T1000 (cell line): ENCODE measurements at places on chromosomes 1 and 21.

- no peak for DNase-seq
Observed at GRCh38 chr1:14676400-14676799, 77.9 kb downstream of the KAZN start.

- DNase-seq: no peak
Observed at GRCh38 chr1:246836209-246836966, 95.4 kb downstream of the AHCTF1 start.

- no peak for DNase-seq
Observed at GRCh38 chr1:115953180-115953579, 23.1 kb upstream of the SLC22A15 start.

GRCh38 chr1:234628089-234628488, 18.1 kb upstream of the IRF2BP2 start:
- peak; percentile 48 for DNase-seq

GRCh38 chr1:207965392-207966387, 54.8 kb upstream of the CD34 start:
- no peak for DNase-seq

GRCh38 chr1:43651188-43651587, 1.2 kb downstream of the KDM4A start:
- DNase-seq: no peak

DNA sequence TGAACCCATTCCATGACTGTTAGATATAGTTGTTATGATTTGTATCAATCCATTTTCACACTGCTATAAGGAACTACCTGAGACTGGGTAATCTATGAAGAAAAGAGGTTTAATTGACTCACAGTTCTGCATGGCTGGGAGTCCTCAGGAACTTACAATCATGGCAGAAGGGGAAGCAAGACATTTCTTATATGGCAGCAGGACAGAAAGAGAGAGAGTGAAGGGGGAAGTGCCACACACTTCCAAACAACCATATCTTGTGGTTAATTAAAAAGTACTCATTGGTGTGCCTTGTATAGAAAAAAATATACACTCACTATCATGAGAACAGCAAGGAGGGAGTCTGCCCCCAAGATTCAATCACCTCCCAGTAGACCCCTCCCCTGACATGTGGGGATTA, 137.6 kb upstream of the NBPF11 start:
- DNase-seq: no peak

GRCh38 chr1:182050481-182051448, 10.7 kb downstream of the ZNF648 start:
- no peak for DNase-seq

DNA sequence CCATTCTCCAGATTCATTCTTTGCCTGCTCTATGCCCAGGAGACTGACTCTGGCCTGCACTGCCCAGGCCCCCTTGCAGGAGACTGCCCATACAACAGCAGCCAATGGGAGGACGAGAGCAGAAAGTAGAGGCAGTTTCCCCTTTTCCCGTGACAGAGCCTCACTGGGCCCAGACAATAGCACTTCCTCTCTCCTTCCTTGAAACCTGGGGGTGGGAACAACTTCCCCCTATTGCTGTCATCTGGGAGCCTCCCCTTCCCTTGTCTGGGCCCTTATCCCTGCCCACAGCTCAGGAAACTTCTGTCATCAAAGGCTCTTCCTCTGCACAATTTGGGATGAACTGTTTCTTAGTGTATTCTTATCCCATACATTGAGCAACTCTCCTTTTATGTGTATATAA, 60.8 kb upstream of the KCNJ15 start:
- DNase-seq: no peak

DNA sequence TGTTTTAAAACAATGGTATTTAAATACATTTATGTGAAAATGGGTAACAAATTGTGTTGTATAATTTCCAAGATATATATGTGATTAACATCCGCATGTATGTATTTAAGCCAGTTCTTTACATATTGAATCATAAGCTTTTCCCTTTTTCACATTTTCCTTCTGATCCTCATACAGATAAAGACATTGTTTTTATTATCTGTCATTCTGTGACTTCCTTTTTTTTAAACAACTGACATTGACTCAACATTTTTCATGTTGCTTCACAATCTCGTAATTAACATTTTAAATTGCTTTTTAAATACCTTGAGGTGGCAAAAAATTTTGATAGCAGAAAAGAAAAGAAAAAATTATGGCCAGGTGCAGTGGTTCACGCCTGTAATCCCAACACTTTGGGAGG, 1.4 kb downstream of the STXBP3 start:
- DNase-seq: no peak

DNA sequence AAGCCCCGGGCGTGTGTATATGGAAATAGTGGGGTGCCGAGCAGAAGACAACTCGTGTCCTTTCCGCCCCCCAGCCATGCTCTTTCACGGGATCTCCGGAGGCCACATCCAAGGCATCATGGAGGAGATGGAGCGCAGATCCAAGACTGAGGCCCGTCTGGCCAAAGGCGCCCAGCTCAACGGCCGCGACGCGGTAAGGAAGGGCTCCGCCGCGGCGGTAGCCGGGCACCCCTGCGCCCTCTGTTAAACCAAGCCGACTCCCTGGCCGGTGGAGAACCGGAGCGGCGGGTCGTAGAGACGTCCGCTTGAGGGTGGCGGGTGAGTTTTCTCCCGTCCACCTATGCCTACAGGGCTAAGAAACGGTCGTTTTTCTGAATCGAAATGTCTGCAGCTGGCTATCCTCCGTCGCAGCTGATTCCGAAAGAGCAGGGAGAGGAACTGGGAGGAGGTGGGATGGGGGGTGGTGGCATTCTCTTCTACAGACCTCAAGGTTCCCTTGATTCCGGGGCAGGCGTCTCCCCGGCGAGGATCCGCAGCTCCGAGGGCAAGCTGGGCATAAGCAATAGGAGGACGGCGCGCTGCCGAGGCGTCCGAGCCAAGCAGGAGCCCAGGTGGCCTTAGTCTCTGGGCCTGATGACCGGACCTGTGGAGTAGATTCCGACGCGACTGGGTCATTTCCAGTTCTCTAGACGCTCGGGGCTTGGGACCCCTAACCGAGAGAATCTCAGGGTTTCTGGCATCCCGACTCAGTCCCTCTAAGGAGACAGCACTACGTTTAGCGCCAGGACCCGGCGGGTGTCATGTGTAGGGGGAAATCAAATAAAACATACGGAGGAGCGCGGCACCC, 856 bp downstream of the LHX9 start:
- DNase-seq: peak; percentile 28

GRCh38 chr1:51157395-51157794, 55.4 kb downstream of the C1orf185 start:
- DNase-seq: no peak

DNA sequence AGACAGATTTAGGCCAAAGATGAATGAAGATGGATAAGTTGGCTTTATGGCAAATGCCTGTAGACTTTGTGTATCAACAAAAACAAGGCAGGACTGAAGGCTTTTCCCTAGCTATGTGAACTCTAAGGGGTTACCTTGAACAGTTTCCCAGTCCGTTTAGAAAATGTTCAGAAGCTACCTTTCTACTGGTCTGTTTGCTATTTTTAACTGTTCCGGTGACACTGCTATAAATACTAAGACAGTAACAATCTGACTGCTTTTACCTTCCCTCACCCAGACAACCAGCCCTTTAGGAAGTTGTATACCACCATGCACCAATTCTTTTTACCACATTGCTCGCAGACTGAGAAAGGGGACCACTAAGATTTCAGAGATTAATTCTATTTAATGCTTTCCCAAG, 102.2 kb downstream of the PHTF1 start:
- no peak for DNase-seq

GRCh38 chr1:215393476-215393875, 173.6 kb upstream of the KCTD3 start:
- no peak for DNase-seq

GRCh38 chr1:184562806-184563205, 176.0 kb downstream of the C1orf21 start:
- no peak for DNase-seq

DNA sequence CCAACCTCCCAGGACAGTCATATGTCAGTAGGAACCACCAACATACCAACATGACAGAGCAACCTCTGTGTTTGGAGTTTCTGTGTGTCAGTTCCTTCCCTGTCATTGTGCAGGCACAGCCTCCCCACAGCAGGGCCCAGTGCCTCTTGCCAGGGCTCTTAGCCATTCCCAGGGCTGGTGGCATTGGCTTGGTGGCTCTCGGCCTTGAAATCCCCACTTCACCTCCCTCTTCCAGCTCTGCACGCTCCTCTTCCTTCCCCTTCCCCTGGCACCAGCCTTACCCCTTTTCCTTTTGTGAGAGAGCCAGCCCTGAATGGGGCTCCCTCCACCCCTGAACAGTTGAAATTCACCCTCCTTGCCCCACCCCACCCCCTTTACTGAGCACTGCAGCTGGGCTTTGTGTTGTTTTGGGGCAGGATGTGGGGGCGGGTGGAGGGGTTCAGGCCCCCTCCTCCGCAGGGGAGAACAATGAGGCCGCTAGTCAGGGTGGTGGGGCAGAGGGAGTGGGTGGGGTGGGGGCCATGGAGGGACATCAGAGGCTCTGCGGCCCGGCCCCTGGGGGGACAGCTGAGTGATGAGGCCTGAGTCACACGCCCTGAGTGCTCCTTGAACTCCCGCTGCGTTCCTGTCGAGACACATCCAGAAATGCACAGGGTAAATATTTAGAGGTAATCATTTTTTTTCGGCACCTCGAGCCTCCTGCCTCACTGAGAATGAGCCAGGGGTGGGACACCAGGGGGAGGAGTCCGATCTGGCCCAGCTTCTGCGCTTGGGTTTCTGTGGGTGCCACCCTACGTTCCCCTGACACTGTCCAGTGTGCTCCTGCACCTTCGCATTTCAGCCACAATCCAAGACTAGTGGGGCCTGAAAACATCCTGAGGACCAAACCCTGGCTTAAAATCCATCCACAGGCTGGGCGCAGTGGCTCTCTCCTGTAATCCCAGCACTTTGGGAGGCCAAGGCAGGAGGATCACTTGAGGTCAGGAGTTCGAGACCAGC, 28.6 kb downstream of the LGR6 start:
- no peak for DNase-seq

- DNase-seq: no peak
Observed at GRCh38 chr1:165737196-165737595, 31.5 kb downstream of the TMCO1 start.

DNA sequence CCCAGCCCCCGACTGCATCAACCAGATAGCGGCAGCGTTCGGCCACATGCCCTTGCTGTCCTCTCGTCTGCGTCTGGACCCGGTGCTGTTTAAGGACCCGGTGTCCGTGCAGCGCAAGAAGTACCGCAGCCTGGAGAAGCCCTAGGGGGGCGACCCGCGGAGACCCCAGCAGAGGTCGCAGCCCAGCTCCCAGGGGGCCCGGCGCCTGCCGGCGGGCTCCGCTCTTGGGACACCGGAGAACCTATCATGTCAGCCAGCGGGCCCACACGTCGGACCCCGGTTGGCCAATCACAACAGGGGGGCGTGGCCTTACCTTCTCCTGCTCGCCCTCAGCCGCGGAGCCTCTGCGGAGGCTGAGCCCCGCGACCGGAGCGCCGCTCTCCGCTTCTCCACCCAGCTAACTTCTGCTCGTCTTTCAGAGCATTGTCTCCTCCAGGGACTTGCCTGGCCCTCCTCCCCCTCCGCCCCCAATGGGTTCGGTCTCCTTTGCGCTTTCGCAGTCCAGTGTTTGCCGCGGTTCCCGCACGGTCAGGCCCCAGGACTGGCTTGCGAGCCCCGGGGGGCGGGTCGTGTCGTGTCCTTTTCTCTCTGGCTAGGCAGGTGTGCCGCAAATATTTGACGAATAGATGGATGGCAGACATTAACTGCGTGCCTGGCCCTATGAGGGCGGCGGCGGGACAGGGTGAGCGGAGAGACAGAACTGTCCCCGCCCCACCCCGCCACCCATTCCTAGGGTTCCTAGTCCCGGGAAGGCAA, 10.5 kb downstream of the SLC30A2 start:
- peak; percentile 81 for DNase-seq

DNA sequence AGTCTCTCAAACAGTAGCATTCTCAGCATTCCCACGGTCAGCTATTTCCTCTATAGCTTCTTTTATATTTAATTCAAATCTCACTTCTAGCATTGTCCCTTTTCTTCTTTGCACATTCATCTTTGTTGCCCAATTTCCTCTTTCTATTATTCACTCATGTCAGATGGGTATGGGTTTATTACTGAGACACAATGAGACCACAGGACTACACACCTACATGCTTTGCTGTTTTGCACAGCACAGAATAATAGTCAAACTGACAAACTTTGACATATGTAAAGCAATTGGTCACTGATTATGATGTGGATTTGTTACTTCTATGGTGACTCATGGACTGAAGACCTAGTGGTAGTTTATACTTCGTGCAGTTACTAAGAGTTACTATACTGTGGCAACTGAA, 5.8 kb upstream of the CD1C start:
- DNase-seq: no peak

DNA sequence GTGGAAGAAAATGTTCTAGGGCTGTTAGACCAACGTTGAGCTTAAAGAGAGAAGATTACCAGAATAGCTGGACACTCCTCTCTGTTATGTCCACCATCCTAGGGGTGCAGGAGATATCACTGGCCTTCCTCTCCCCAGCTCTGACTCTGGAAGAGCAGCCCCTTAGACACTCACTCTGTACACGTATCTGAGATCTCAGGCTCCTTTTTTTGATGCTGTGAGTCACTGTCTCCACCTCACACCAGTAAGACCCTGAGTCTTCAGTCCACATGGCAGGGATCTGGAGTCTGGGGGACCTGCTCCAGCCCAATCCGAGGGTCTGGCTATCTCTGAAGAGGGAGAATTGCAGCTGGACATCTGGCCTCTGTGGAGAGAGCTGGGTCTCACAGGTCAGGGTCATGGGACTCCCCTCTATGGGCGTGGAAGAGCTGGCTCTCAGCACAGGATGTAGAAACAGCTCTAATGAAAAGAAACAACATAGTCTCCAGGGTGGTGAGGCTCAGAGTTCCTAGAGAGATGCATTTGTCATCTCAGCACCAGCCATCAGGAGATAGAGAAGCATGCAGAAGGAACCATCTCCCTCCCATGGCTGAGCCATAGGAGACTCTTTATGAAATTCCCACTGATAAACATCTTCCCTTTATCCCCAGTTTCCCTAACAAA, 3.5 kb downstream of the FCRL3 start:
- no peak for DNase-seq

- no peak for DNase-seq
Observed at GRCh38 chr1:151465026-151465425, 5.7 kb upstream of the POGZ start.

DNA sequence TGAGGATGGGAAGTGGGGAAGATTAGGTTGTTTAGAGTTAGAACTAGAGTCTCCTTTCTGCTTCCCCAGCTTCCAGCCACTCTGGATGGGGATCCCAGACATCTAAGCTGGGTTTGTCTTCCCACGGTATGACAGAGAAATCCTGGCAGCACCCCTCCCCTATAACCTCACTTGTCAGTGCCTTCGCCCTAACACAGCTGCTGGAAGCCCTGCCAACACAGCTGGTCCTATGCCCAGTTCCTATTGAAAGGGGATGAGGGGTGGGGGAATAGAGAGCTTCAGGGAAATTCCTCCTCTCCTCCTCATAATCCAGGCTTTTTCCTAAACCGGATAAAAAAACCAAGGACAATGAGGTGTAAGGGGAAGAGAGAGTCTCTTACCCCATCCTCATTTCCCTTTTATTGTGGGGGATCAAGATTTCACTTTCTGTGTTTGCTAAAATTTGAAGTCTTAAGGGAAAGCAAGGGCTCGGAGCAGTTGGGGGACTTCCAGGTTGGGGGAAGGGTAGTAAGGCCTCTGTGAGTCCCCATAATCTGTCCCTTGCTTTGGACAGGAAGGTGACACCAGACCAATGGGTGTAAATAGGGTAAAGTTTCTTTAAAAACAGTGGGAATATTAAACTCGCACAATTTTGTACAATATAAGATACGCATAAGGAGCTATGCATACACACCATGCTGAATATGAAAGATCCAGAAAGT, 590 bp downstream of the TMOD4 start:
- no peak for DNase-seq

GRCh38 chr1:150558761-150559655, 9.8 kb downstream of the ADAMTSL4 start:
- no peak for DNase-seq

- DNase-seq: no peak
Observed at GRCh38 chr1:183807549-183808168, 2.7 kb downstream of the RGL1 start.
